Mammary epithelial cell (primary cell): ENCODE measurements at places on chromosomes 7 and 10. TPM values are rescaled to one million over a fixed set of nuclear protein-coding genes. Genes with fewer than 3 reads are reported as not detected.

DNA sequence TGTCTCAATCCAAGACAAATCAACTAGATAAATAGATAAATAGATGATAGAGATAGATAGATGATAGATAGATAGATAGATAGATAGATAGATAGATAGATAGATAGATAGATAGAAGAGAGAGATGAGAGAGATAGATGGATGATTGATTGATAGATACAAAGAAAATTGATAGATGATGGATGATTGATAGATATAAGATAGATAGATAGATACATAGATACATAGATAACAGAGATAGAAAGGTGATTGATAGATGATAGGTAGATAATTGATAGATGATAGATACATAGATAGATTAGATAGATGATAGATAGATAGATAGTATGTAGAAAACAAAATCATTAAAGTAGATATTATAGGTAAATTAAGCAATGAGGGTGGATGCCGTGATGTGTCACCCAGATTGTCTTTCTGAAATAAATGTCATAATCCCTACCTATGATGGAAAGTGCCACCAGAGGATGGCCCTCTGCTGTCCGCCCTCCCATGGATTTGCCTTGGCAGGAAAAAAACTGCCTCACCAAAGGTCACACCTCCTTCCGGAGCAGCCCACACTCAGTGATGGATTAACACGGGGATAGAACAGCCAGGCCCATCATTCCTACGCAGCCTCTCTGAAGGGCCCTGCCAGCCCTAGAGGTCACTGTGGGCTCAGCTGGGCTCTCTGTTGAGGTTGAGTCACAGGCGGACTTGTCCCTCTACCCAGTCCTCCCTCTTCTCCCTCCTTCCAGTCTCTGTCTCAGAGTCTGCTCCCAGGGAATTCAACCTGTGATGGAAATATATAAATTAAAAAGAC, 50.8 kb downstream of the KCNH2 start:
- no peak for DNase-seq

Gene C10orf67
- polyA plus RNA-seq = 0.26 TPM

DNA sequence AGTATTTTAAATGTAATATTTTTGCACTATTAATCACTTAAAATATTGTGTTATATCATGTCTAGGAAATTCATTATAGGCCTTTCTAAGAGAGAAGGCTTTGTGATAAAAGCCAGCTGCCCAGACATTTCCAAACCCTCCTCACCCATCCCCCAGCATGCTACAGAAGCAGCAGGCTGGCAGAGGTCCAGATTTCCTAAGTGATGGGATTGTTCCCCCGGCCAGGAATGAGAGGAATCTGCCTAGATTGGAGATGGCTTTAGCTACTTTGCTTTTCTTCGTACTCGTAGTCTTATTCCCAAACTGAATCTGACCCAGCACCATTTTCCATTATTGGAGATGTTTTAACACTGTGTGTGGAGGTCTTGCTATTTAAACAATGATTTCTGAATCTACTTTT, 29.4 kb downstream of the CDK14 start:
- no peak for DNase-seq

DNA sequence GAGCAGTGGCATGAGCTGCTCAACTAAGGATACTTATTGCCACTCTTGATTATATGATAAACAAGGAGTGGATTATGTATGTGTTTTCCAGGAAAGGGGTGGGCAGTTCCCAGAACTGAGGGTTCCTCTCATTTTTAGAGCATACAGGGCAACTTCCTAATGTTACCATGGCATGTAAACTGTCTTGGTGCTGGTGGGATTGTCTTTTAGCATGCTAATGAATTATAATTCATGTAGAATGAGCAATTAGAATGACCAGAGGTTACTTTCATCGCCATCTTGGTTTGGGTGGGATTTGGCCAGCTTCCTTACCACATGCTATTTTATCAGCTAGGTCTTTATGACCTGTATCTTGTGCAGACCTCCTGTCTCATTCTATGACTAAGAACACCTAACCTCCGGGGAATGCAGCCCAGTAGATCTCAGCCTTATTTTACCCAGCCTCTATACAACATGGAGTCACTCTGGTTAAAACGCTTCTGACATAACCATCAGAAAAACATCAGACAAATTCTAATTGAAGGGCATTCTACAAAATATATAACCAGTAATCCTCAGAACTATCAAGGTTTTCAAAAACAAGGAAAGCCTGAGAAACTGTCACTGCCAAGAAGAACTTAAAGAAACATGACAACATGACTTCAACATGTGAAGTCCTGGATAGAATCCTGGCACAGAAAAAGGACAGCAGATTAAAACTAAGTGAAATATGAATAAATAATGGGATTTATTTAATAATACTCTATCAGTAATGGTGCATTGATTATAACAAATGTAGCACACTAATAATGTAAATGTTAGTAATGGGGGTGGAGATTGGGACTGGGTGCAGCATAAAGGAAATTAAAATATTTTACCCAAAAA, 365.0 kb downstream of the SEMA3D start:
- no peak for DNase-seq

DNA sequence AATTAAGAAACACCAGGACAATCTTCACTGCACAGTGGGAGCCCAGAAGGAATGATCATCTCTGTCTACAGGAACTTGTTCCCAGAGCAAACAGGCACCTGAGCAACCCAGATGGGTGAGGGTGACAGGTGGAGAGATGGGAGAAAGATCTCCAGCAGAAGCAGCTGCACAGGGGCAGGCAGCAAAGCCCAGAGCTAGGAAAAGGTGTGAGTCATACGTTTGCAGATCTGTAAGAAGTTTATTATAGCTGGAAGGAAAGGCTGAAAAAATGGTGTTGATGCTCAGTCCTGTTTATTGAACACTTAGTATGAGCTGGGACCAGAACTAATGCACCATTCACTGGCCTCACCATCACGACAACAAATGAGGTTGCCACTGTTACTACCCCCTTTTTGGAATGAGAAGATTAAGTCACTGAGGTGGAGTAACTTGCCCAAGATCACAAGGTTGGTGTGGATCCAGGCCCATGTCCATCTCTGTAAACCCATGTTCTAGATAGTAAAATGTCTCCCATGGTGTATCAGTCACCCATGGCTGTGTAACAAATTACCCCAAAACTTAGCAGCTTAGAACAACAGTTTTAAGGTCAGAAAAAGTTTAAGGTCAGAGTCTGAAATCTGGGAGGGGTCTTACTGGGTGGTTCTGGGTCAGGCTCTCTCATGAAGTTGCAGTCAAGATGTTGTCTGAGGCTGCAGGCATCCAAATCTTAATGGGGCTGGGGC, 506.9 kb downstream of the RPS24 start:
- DNase-seq = no peak

DNA sequence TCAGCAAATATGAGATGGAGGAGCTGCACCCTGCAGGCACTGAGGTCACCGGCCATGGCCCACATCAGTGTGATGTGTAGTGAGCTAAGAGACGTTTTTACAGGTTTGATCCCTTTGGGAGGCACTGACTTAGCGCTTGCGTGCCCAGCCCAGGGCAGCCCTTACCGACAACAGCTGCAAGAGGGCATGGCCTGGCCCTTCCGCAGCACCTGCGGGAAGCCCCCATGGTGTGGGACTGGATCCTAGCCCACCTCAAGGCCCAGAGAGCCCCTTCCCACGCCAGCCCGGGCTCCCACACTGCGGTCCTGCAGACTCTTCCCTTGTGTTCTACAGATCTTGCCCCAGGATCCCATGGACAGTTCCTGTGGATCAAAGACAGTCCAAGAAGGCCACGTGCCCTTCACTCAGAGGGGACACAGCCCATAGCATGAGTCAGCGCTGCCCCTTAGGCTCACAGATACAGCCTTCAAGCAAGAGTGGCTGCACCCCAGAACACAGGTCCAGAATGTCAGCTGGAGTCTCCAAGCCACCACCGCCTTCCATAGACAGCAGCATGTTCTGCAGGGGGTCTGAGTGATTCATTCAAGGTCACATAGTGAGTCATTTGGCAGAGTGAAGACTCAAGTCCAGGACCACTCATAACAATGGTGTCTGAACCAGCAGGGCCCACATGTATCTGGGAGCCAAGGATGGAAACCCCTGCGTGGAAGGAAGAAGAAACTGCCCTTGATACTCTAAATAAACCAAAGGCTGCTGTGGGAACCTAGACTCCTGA, 25.4 kb downstream of the TLL2 start:
- no peak for DNase-seq

DNA sequence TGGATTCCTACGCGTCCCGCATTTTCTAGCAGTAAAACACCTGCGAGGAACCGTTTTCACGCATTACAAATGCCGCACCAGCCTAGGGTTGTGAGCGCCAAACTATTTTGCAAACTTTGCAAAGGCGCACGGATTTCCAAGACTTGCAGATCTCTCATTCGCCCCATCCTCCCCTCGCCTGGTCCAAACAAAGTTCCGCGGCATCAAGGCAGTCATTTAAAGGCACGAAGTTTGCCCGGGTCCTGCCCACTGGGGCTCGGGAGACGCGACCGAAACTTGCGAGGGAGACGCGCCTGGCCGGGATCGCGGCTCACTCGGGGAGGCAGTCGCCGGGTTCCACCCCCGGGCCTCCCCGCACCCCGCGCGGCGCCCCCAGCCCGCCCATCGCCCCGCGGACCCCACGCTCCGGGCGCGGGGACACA, 613 bp downstream of the USP6NL start:
- peak; percentile 28 for DNase-seq

Gene PRKCQ
- polyA plus RNA-seq = 8.2 TPM

Gene HECTD2
- 1.7 TPM for polyA plus RNA-seq

Gene STAG3
- polyA plus RNA-seq = 0.34 TPM

DNA sequence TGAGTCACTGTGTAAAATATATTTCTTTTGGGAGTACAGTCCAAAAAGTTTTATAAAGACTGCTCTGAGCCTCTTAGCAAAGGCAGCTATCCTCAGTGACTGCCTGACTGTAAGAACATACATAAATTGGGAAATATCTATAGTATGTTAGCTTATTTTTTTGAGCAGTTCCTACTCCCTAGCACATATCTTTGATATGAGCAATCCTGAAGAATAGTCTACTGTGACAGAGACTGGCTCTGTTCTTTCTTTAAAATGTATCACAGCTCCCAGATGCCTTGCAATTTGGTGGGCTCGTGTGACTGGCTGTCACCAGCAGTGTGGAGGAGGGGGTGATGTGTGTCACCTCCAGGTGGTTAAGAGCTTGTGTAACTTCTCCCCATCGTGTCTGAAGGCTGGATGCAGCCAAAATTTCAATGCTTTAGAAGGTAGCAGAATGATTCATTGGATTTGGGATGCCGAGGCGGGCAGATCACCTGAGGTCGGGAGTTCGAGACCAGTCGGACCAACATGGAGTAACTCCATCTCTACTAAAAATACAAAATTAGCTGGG, 47.9 kb downstream of the MTERF1 start:
- peak; percentile 22 for DNase-seq
